C1 segment of cervical spinal cord (tissue), 14 donors: ENCODE measurements at places on chromosomes 7 and 10.

GRCh38 chr10:35783305-35783838 is 141.3 kb upstream of the FZD8 start:
- DNase-seq = no peak

DNA sequence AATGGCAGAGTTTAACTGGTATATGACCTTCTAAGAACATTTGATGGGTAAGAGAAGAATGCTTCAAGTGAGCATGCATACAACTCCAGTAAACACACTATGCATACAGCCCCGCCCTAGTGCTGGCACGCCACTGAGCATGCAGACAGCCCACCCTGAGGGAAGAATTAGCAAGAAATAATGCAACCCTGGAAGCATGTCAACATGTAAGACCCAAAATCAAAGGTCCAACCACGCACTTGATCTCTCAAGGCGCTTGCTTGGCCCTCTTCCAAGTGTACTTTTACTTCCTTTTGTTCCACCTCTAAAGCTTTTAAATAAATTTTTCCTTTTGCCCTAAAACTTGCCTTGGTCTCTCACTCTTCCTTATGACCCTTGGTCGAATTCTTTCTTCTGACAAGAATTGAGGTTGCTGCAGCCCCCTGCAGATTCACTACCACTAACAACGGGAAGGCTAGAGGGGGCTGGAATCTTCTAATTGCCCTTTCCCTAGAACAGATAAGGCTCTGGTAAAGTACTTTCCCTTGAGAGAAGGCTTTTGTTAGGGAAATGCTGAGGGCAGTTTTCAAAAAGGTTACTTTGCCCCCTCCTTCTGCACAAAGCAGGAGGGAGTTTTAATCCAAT is 3.4 kb downstream of the FAM24B start:
- no peak for DNase-seq

DNA sequence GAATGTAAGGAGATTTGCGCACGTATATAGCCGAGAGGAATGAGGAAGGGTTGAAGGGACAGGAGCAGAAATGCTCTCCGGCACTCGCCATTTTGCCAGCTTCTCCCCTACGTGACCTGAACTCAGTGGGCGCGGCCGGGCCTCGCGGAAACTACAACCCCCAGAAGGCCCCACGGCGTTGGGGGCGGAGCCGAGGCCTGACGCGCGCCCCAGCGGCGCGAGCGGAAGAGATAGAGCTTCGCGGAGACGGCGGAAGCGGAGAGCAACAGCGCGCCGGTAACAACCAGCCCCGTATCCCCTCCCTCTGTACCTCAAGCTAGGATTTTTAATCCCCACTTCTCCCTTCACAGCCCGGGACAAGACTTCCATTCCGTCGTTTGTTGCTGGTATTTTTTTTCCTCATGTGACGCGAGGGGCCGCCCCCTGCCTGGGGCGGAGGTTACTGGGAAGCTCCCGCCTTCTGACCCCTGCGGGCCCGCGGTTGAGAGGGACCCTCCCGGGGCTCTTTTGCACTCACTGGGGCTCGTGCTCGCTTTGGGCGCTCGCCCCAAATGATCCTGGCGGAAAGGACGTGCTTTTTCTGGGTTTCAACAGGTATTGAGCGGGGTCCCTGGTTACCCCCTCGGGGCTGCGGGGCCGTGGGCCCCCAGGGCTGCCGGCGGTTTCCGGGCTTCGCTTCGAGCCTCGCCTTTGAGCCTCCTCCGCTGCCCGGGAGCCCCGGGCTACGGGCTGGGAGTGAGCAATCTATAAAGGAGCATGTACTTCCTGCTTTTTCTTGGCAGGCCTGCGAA is at the start of gene R3HCC1L:
Gene R3HCC1L, plus strand, starts transcription at position 227 of the 791 bp plus-strand sequence. CDS start 73,458 bp downstream, outside the sequence.
- DNase-seq = peak; percentile 82

- no peak for DNase-seq
Observed at GRCh38 chr10:36759141-36759805, 366.1 kb upstream of the ANKRD30A start.

DNA sequence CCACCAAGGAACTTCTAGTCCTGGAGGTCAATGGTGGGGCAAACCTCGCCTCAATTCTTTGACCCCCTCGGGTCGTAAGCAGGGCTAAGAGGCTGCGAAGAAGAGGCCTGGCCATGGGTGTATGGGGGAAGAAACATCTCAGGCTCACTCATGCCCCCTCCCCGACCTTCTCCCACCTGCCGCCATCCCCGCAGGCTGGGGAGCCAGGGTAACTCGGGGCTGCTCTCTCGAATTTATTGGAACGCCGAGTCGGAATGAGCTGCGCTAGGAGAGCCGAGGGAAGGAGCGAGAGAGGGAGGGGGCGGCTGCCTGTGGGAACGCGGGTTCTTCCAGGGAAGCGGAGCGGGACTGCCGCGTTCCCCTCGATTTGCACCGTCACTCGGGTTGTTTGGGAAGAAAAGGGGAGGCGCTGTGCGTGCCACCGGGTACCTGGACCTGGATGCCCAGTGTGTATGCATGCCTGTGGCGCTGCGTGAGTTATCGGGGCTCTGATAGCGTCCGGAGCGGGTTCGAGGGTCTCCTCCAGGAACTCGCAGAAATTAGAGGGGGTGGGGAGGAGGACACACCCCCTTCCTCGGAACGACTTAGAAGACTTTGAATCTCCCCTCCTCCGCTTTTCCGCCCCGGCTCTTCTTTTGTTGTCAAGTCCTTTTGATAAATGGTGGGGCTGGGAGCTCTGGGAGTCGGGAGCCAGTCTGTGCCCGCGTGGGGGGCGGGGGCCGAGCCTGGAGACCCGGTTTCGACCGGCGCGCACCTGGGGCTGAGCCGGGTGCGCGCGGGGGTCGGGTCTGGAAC is 1.8 kb upstream of the ZNF503 start:
- DNase-seq = peak; percentile 43

GRCh38 chr7:95886501-95887090 is 114.2 kb downstream of the DYNC1I1 start:
- DNase-seq = no peak

- DNase-seq = no peak
Observed at GRCh38 chr10:33939892-33940291, 605.4 kb upstream of the NRP1 start.
